ENCODE measurements at places on chromosomes 1 and 21. TPM values are rescaled to one million over a fixed set of nuclear protein-coding genes. Genes with fewer than 3 reads are reported as not detected.

LCE2C gene
- total RNA-seq: not detected

PTGER3 gene
- 4.6 TPM for total RNA-seq

ANGPTL3 gene
- total RNA-seq: not detected

C1QTNF12 gene
- total RNA-seq: 1.1 TPM

NBPF1 gene
- 10.2 TPM for total RNA-seq

EXTL1 gene
- 6.1 TPM for total RNA-seq

GNG4 gene
- 0.15 TPM for total RNA-seq

AGPAT3 gene
- total RNA-seq: 64.0 TPM

EPHA2 gene
- 12.0 TPM for total RNA-seq

ENTREP3 gene
- 11.1 TPM for total RNA-seq

LRRC53 gene
- total RNA-seq: not detected

WDR64 gene
- not detected for total RNA-seq

HSD3B2 gene
- total RNA-seq: not detected

FCER1G gene
- 4.6 TPM for total RNA-seq

KIRREL1 gene
- total RNA-seq: 6.4 TPM

CSF3R gene
- 5.5 TPM for total RNA-seq

DNA sequence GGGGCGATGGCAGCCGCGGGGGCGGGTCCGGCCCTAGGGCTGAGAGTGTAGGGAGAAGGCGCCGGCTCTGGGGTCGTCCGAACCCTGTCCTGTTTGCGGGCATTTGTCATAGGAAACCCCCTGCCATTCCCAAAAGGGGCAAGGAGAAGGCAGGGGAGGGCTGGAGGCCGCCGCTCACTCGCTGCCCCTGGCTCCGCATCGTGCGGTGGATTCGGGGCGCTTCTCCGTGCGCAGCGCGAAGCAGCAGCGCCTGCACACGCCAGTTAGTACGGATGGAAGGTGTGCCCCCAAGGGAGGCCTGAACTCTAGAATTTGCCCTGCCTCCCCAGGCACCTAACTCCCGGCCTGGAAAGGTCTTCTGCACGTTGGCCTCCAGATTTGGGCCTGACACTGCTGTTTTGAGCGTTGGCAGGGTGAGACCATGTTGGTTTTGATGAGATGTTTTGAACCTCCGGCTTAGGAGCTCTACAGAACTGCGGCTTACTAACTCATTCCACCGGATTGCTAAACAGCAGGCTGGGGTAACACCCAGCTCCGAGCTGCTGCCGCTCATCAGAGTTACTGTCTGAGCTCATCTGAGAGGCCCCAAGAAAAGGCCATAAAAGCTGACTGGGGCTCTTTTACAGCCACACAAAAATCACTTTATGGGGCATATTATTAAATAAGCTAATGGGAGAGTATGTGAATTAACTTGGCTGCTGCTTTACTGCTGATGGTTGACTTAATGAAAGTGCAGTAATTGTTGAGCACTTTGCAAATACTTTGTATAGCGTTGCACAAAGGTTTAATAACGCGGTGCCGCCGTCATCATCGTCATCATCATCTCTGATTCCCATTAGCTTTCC lies 987 bp downstream of the GPR137B start:
- peak; percentile 33 for DNase-seq

- no peak for DNase-seq
Observed at GRCh38 chr1:204092632-204093420, 19.9 kb downstream of the SOX13 start.

GRCh38 chr1:46303872-46304326 lies 401 bp downstream of the UQCRH start:
- no peak for DNase-seq

- DNase-seq: peak; percentile 54
Observed at GRCh38 chr1:115062542-115063004, 26.7 kb downstream of the TSPAN2 start.

DNA sequence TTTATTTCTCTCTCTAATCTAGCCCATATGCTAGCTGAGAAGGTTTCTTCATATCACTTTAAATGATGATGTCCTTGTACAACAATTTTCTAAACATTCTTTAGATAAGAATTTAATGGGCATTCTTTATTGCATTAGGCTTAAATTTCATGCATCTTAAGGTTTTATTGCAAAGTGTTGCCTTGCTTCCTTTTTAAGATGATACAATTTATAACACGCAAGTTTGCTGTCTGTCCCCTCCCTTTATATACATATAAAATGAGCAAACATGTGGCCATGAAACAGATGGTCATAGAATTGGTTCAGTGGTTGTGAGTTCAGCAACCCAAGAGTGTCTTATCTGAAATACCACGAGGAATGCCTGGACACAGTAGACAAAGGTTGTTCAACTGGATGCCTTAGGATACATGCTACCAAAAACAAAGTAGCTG lies 12.1 kb downstream of the NBPF3 start:
- no peak for DNase-seq

DNA sequence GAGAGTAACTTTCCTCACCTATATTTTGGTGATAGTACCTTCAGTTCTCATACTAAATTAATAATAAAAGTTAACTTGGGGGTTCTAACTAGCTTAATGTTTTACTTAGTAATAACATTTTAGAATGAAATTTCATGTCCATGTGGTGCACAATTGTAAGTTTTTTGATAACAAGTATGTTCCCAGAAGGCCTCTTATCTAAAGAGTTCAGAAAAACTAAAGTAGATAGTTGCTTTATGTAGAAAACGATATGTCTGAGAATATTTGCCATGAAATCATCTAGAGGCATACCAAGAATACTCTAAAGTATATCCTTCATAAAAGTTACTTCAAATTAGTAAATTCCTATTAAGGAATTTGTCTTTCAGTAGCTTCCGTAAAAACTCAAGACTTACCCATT lies 10.2 kb upstream of the ADCY10 start:
- DNase-seq: no peak

DNA sequence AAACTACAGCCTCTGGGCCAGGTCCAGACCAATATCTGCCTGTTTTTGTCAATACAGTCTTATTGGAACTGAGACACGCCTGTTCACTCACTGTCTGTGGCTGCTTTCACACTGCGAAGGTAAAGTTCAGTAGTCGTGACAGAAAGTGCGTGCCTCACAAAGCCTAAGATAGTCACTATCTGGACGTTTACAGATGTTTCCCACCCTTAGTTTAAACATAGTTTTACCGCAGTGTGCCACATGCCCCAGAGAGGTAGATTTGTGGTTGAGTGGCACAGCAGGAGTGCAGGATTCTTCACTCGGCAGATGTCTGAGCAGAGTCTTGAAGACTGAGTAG lies 61.9 kb downstream of the NFASC start:
- no peak for DNase-seq

- DNase-seq: no peak
Observed at GRCh38 chr1:229406798-229407197, 27.1 kb downstream of the ACTA1 start.

GRCh38 chr1:187527346-187527745 lies 698.6 kb downstream of the PLA2G4A start:
- DNase-seq: no peak

DNA sequence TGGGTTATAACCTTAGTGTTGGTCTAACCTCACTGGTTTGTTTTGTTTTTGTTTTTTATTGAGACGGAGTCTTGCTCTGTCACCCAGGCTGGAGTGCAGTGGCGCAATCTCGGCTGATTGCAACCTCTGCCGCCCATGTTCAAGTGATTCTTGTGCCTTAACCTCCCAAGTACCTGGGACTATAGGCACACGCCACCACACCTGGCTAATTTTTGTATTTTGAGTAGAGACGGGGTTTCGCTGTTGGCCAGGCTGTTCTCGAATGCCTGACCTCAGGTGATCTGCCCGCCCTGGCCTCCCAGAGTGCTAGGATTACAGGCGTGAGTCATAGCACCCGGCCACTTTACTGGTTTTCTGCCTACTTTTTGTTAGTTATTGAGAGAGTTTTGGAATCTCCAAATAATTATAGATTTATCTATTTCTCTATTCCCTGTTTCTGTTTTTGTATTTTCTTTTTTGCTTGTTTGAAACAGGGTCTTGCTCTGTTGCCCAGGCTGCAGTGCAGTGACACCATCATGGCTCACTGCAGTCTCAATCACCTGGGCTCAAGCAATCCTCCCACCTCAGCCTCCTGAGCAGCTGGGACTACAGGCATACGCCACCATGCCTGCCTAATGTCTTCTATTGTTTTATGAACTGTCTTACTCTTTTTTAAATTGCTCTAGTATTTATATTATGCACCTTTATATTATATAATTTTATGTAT lies 21.4 kb downstream of the SMG7 start:
- no peak for DNase-seq

DNA sequence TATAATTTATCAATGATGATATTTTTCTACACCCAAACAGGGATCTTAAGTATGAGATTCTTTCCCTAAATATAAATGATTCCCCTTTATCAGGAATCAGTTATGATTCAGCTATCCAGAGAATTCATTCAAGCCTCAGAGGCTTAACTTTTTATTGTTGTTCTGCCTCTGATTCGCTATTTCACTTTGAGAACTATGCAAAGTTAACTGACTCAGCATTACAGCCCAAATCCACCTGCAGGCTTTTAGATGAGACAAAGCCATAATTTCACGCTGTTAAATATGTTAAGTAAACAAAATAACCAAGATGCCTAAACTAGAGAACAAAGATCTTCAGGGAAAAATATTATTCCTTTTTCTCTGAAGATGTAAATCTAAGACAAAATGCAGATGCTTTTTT lies 8.5 kb downstream of the SCYL3 start:
- no peak for DNase-seq

DNA sequence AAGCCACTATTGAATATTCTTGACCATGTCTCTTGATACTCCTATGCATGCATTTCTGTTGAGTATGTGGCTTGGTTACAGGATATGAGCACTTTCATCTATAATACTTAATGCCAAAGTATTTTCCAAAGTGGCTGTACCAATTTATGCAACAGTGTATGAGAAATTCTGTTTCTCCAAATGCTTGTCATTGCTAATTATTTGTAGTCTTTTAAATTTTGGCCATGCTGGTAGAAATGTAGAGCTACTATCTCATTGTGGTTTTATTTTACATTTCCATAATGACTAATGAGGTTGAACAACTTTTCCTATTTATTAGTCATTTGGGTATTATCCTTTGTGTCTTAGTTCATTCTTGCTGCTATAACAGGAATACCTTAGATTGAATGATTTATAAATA lies 71.4 kb upstream of the TSPAN2 start:
- DNase-seq: no peak

DNA sequence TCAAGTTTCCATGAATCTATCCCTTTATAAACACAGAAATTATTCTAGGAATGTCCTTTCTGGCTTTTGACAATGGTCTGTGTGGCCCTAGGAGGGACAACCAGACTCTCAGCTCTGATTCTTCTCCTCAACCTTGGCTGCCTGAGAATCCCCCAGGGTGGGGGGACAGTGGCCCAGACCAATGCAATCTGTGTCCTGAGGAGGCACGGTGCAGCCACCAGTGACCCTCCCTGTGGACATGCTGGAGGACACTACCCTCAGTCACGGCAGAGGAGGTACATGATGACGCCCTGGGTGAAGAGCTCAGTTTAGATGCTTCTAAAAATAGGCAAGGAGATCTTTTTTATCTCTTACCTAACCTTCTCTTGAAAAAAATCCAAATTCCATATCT lies 91.7 kb downstream of the PGBD5 start:
- no peak for DNase-seq

DNA sequence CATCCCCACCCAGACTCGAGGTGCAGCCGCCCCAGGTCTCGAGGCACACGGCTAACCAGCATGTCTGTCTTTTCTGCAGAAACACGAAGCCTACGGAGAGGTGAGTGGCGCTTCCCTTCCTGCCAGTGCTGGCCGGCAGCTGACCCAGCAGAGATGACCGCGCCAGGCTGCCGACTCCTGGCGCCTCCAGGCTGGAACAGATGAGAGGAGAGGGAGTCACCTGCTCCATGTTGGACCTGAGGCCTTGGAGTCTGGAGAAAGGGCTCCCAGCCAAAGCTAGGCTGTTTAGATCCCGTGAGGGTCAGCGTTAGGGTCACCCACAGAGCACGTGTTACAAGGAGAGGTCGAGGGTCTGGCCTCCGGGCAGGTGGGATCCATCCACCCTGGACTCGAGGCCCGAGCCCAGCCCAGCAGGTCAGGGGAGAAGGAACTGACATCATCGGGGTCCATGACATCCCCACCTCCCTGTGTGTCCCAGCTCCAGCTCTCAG lies 14.9 kb downstream of the COL6A2 start:
- peak; percentile 3 for DNase-seq

GRCh38 chr1:29585201-29585600 lies 348.9 kb downstream of the PTPRU start:
- DNase-seq: no peak

GRCh38 chr1:35180776-35181374 lies 12.1 kb downstream of the SFPQ start:
- no peak for DNase-seq

GRCh38 chr1:234246638-234247116 lies 126.6 kb upstream of the COA6 start:
- no peak for DNase-seq

DNA sequence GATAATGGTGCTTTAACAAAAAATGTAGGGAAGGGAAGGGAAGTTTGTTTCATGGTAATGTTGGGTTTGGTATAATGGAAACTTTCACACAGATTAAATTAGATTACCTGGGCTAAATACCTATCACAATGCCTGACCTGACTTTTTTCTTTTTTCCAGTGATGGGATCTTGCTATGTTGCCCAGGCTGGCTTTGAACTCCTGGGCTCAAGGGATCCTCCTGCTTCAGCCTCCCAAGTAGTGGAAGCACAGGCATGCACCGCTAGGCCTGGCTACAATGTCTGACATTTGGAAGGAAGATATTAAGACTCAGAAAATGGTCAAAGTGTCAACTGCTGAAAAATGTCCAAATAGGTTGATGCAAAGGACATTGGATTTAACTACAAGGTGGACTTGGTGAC lies 67.4 kb downstream of the KCNK1 start:
- DNase-seq: no peak

DNA sequence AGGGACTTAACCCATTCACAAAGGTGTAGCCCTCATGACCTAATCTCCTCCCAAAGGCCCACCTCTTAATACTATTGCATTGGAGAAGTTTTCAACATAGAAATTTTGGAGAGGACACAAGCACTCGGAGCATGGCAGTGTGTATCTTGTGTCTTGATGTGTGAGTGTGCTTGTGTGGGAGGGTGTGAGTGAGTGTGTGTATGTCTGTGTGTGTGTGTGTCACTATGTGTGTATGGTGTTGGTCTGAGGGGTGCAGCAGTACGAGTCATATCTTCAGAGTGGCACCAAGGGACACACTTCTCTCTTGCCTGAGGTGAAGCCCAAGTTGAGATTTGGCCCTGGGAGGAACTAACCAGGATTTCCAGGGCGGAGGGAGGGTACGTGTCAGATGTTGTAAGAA lies 73.7 kb downstream of the NAV1 start:
- DNase-seq: no peak

- DNase-seq: no peak
Observed at GRCh38 chr1:193726722-193727121, 540.3 kb upstream of the B3GALT2 start.
